ENCODE measurements at places on chromosomes 4 and X.
A peak's percentile ranks its signal among the peaks of the same experiment; 100 is the strongest.

DNA sequence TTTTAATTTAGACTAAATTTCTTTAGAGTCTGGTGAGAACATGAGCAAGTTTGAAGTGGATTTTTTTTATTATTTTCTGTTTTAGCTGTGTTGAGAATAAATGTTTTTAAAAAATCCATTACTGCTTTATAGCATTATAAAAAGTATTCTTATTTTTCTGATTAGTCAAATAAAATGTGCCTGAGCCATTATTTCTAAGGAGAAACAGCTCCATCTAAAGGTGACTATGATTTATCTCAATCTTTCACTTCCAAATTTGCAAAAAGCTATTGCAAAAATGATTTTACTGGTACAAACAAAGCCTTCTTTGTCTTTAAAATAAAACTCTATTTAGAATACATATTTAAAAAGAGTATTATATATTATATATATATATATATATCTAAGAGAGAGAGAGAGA is 959.2 kb downstream of the FAM133A start:
- DNase-seq: no peak

- no peak for DNase-seq
These were observed 113.0 kb upstream of the PRDX4 start for GRCh38 chrX:23554304-23554703.

- no peak for DNase-seq
These were observed 889.7 kb downstream of the PDHA2 start for GRCh38 chr4:96729641-96730040.

DNA sequence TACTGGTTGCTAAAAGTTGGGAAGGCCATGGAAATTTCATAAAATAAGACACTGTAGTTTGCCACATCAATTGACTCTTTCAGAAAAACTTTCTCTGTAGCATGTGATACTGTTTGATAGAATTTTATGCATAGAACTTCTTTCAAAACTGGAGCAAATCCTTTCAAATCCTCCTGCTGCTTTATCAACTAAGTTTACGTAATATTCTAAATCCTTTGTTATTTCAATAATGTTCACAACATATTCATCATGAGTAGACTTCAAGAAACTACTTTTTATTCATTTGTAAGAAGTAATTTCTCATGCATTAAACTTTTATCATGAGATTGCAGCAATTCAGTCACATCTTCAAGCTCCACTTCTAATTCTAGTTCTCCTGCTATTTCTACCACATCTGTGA is 199.3 kb downstream of the PCDH18 start:
- DNase-seq: no peak

DNA sequence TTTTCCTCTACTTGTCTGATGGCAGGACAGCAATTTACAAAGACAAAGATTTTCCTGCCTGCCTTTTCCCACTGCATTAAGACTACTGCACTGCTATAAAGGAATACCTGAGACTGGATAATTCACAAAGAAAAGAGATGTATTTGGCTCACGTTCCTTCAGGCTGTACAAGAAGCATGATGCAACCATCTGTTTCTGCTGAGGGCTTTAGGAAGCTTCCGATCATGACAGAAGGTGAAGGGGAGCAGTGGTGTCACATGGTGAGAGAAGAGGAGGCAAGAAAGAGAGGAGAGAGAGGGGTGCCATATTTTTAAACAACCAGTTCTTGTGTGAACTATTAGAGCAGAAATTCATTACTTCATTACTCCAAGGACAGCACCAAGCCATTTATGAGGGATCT is 617.1 kb upstream of the HTR2C start:
- no peak for DNase-seq

- no peak for DNase-seq
These were observed 6.9 kb downstream of the MOB1B start for GRCh38 chr4:70908993-70909556.

DNA sequence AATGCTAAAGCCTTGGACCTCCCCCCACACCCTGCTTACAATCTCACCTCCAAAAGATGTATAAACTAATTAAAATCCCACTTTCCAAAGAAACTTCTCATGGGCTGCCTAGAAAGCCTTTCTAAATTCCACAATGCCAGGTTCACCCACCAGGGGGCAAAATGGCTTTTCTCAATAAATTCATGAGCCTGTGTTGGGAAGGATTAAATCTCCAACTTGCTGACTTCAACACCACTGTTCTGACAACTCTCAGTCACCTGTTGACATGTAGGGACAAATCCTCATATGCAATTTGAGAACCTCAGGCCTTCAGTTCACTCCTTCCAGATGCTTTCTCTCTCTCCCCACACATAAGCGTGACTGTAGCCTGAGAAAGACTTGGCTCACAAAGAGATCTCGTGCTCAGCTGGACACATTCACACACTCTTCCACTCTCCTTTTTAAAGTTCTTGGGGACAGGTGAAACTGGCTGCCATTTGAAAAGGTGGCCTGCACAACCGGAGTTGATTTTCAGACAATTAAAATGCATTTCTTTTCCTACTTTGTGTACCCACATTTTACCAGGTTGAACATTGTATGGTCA is 88.6 kb upstream of the PRPS2 start:
- peak; percentile 3 for DNase-seq

DNA sequence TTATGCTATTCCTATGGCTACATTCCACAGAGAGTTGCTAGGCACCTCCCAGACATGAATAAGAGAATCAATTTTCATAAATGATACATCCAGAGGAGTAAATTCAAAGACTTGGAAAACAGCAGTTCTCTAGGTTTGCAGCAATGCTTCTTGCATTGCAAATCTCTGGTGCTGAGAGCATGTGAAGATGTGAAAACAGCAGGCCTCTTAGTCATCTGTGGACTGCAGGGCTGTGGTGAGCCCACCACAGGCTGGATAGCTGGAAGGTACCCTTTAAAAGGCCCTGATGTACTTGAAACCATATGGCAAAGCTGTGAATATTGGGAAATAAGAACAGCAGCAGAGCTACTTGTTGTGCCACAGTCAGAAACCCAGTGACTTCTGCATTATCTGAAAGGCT is 2135.9 kb downstream of the ARAP2 start:
- DNase-seq: no peak

DNA sequence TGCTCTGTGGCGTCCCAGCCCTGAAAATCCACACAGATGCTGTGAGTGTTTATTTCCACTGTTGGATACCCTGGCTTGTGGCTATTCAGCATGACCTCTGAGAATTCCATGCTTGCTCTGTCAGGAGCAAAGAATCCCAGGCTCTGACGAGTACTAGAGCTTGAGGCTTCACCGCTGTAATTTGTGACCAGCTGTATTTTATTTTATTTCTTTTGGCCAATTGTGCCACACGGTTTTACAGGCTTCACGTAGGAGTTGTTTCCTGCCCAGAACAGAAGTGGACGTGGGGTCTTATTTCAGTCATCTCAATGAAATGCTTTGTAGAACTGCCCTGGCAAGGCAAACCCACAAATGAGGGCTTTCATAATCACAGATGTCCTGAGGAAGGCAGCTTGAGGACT is 69.4 kb upstream of the CLDN34 start:
- DNase-seq: no peak

DNA sequence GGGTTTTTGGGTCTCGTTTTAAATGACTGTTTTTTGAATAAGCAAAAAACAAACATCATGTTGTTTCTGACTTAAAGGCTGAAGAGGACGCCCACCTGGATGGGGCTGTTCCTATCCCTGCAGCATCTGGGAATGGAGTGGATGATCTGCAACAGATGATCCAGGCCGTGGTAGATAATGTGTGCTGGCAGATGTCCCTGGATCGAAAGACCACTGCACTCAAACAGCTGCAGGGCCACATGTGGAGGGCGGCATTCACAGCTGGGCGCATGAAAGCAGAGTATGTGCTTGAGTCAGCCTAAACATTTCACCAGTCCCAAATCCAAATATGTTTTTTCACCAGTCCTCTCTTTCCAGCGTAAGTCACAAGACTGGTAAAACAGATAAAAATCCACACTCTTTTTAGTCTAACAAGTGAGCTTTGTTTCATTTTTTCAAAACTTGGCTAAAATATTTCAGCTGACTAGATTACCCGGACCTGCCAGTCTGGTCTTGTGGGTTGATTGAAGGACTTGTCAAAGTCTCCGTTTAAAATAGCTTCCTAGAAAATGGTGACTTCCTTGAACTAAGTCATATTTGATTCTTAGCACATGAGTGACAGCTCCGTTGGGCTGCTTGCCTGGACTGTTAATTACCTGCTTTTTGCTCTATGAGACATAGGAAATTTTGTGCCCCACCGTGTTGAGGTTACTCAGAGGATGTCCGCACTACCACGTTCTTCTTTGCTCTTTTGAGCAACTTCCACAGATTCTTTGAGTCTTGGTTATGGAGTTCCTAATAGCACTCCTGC is 20.8 kb downstream of the ENOPH1 start:
- no peak for DNase-seq

- DNase-seq: no peak
These were observed 80.9 kb downstream of the CLDN34 start for GRCh38 chrX:10048076-10048475.

DNA sequence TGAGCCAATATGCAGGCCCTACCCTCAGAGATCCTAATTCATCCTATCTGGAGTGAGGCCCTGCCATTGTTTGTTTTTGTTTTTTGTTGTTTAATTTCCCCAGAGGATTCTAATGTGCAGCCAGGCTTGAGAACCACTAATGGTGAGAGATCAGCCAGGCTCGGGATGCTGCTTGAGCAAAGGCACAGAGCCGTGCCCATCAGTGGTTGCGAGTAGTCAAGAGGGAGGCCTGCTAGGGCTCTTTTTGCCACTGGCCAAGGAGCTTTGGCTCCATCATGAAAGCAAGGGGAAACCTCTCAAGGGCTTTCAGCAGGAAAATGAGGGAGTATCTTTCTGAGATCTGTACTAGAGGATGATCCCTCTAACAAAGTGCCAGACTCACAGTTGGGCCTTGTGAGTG is 2.7 kb downstream of the TCEANC start:
- DNase-seq: no peak

DNA sequence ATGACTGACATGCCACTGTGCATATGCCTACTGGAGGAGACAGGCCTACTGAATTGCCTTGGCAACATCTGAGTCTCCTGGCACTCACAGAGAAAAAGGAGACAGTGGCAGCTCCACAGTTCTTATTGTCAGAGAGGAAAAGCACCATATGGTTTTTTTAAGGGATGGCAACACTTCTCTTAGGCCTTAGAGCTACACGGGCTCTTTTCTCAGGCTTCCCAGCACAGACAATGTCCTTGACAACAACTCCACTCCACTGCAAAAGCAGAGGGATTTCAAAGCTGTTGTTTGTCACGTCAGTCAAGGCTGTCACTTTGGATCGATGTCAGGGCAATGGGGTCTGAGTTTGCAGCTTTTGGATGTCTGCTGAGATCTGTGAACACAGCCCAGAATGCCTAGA is 4.7 kb upstream of the CLCN4 start:
- no peak for DNase-seq

DNA sequence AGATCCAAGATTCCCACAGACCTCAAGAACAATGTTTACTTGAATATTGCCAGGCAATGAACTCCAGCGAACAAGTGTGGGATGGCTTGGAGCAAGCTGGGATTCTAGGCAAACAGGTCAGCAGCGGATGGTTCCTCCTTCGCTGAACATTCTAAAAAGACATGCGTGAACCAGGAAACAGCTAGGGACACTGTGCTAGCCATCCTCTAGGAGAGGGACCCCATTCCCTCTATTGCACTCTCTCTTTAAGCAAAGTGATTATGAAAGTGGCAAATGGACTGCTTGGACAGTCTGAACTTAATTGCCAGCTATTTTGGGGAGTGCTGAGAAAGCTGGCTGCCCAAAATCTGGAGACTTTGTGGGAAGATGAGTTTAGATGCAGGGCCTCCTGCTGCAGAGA is 29.9 kb upstream of the TEC start:
- DNase-seq: no peak

GRCh38 chrX:119870626-119871131 is 854 bp downstream of the RNF113A start:
- peak; percentile 8 for DNase-seq

DNA sequence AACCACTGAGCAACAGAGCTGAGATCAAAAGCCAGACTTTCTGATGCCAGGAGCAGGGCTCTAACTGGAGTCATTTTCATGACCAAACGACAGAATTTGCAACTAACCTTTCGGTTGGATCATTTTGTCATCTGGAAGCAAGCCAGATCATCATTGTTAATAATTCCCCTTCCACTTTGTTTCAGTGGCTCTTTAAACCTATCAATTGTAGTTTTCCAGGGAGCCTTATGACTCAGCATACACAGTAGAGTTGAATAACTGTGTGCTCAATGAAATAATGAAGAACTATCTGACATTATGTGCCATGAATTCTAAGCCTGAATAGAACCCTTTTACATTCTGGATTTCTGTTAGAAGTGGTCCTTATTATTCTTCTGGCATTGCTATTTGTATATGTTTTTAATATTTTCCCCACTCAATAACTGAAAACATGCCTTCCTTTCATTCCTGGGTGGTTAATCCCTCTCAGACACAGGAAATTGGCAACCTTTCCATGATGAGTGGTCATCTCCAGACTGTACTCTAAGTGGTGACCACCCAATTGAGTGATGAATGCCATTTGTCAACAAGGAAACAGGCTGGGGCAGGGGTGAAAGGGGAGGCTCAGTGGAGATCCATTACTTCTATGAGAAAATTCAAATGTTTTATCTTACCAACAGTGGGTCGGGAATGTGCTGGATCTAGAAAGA is 431.8 kb downstream of the BCOR start:
- no peak for DNase-seq

- DNase-seq: no peak
These were observed 75.1 kb upstream of the CXorf66 start for GRCh38 chrX:140040386-140040785.

DNA sequence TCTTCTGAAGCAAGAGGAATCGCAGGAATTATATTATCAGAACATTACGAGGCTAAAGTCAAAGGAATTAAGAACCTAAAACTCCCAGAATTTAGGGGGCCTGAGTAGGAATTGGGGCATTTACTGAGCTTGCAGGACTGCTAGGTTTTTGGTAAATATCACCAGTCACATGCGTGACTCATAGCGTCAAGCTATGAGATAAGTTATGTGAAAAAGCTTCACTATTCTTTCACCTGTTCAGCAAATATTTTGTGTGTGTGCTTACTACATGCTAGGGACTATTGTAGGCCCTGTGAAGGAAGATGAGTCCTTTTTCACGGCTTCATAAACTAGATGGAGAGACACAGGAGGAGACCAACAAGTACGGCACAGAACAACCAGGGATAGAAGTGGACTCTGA is 52.2 kb downstream of the MAGEA10 start:
- DNase-seq: no peak

DNA sequence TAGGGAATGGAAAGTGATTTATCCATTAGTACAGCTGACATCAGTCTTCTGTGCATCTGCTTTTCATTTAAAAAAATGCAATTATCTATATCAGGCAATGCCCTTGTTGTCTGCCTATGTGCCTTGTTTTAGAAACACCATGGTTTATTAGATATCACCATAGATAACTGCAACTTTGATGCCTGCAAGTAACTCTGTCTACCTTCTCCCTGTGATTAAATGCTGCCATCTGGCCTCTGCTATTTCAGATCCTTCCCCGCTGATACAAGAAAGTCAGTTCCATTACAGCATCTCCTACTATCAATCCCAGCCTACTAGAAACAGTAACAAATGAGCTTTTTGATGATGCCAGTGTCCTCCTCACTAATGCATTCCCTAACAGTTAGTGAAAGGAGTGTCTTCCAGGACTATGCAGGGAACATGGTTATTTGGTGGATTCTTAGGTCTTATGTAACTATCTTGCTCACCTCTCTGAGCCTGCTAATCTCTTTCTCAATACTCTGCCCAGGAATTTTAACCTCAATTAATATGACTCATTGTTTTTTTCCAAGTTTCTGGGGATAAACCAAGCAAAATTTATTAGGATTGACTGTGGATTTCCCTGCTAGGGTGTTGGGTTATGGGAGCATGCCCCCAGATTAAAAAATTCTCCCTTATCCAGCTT is 444.9 kb downstream of the RAPGEF2 start:
- no peak for DNase-seq
